ENCODE measurements at places on chromosomes 2 and 18. TPM values are rescaled to one million over a fixed set of nuclear protein-coding genes. Genes with fewer than 3 reads are reported as not detected.

The LAMA3 gene
- 140 TPM for total RNA-seq

The ARHGEF33 gene
- total RNA-seq: 0.73 TPM

The MOCOS gene
- 4.1 TPM for total RNA-seq

The IL1F10 gene
- total RNA-seq: not detected

The IL36G gene
- not detected for total RNA-seq

The B3GNT7 gene
- total RNA-seq: 138 TPM

The CAPN14 gene
- not detected for total RNA-seq

The NEU2 gene
- not detected for total RNA-seq

The DNAJC5G gene
- not detected for total RNA-seq

The ITPRIPL1 gene
- not detected for total RNA-seq

The C1QL2 gene
- not detected for total RNA-seq

Measured in stomach (tissue), 19 donors.